Amniotic stem cell (primary cell): ENCODE measurements at places on chromosomes 2 and 18.
A peak's percentile ranks its signal among the peaks of the same experiment; 100 is the strongest.

DNA sequence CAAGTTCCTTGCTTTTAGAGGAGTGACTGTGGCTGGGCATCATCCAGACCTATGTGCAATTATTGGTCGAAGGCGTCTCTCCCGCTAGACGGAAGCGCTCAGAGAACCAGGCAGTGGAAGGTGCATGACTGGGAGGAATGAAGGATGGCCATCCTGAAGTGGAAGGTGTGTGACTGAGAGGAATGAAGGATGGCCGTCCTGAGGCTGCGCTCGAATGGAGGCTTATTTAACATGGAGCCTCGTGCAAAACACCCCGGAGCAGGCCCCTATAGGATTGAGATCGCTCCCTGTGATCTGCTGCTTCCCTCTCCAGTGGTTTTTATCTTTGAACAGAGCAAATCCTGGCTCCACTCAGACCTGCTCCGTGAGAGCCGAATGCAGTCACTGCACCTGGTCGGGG, 140.2 kb upstream of the ID2 start:
- DNase-seq, result no peak

GRCh38 chr2:37232131-37232933, 874 bp downstream of the NDUFAF7 start:
- DNase-seq, result peak; percentile 24

GRCh38 chr18:55356815-55357214, 231.2 kb downstream of the TCF4 start:
- no peak for DNase-seq

GRCh38 chr2:164903204-164903603, 52.1 kb downstream of the SLC38A11 start:
- DNase-seq, result no peak

- DNase-seq, result no peak
Observed at GRCh38 chr18:78528411-78529258, 451.0 kb upstream of the SALL3 start.

DNA sequence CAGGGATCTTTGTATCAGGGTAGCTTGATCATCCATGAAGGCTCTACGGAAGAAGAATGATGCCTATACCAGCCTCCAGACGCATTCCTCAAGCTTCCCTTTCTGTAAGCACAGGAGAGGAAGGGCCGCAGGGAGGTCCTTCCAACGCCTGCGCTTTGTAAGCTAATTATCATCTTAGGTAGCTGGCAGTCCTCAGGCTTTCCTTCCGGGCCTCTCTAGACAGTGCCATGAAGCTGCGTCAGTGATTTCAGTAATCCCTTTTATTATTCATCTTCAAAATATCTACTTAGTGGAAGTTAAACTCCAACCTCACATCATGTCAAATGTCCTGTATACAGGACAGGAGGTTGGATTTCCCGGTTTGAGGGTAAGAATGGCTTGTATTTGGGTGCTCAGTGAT, 92.3 kb downstream of the ETAA1 start:
- no peak for DNase-seq

DNA sequence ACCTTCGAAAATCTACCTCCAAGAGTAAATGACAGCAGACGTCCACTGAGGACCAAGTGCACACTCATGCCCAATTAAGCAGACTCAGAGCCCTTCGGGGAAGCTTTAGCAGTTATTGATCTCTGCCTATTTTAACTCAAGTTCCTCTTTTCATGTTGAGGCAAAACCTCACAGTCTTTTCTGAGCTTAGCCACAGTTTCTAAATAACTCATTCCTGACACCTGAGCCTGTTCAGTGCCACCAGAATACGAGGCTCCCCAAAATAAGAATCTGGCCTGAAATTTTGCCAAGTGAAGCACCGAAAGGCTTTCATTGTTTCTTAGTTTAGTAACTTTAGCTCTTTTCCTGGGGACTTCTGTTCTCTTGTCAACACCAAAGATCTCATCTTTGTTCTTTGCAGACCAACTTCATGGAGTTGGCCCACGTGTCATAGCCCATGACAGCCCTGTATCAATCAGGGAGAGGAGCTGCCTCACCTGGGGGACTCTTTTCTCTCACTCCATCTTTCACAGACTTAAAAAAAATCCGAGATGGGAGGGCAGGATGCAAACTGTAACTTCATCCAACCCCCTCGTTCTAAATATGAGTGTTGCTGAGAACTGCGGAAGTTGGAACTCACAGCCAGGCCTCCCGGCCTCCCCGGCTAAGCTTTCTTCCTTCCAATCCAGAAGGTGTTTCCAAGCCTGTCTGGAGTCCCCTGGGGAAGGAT, 22.2 kb downstream of the INPP5D start:
- no peak for DNase-seq

DNA sequence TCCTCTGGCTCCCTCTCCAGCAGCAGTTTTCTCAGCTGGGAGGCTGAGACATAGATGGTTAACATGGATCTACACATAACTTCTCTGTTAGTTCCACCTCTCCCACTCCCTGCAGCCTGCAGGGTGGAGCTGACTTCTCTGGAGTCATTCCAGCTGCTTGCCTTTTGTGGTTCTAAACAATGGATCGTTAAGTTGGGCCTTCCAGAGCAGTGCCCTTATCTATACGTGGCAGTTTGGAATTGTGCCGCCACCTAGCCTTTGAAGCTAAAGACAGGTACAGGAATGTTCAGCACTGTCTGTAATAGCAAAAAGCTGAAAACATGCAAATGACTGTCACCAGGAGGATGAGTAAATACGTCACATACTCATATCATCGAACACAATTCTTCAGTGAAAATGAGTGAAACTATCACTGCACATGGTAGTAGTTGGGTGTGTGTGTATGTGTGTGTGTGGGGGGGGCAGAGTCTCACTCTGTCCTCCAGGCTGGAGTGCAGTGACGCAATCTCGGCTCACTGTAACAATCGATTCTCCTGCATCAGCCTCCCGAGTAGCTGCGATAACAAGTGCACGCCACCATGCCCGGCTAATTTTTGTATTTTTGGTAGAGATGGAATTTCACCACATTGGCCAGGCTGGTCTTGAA, 50.3 kb downstream of the SH2D6 start:
- DNase-seq, result no peak

DNA sequence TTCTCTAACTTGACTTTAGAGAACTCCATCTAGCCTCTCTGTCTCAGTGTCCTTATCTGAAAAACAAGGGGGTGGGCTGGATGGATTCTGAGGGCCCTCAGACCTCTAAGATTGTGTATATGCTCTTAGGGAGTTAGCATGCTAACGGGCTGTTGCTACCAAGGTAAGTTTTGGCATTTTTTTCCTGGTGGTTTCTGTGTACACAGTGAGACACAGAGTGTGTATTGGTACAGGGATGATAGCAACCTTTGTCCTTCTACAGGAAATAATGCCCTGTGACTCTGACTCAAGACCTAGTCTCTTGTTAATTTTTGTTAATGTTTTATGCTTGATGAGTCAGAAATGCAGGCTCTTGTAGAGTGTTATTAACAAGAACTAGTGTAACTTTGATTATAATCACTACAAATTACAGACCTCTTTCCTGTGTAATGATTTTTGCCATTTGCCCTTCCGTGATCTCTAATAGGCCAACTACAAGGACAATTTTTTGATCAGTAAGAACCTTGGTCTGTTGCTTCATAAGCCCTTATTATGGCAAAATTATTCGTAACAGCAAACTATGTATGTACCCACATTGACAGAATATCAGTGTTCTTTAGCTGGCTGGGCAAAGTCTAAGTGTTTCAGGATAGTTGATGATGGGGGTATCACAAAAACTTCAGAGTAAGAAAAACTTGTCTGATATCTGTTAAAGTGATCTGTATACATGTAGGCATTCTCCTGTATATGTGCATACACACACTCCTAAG, 89.7 kb downstream of the SPTBN1 start:
- DNase-seq, result no peak

- no peak for DNase-seq
Observed at GRCh38 chr18:35458271-35458670, 39.5 kb downstream of the INO80C start.

- DNase-seq, result no peak
Observed at GRCh38 chr2:27461118-27461517, 18.9 kb downstream of the KRTCAP3 start.

- no peak for DNase-seq
Observed at GRCh38 chr2:235005603-235006259, 53.9 kb downstream of the SH3BP4 start.

DNA sequence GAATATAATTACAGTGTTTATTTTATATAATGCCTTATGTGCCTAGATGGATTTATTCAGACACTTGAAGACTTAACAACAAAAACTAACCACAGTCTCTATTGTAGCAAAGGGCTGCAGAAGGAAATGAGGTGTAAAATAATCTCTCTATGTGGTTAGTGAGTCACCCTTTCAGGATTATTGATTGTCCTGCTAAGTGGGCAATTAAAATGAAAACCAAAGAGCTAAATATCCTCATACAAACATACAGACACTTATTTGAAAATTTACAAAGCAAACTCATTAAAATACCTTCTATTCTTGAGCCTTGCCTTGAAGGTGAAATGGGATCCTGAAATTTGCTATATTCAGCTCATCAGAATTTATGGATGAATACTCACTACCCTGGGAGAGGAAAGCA, 27.7 kb upstream of the DCC start:
- no peak for DNase-seq

DNA sequence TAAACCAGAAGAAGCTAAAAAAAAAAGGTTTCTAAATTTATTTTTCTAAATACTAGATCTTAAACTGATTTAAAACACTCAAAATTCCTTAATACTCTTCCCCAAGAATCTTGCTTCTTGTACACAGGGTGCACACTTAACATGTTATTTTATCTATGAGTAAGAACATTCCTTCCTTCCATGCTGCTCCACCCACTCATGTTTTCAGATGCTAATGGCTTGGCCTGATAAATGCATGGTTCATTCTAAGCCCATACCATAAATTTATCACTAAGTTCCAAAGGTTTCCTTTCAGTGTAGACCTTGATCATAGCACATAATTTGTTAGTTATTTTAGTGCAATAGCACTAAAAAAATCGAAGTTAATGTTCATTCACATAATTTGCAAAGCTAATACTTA, 8.1 kb downstream of the FBXO48 start:
- no peak for DNase-seq

DNA sequence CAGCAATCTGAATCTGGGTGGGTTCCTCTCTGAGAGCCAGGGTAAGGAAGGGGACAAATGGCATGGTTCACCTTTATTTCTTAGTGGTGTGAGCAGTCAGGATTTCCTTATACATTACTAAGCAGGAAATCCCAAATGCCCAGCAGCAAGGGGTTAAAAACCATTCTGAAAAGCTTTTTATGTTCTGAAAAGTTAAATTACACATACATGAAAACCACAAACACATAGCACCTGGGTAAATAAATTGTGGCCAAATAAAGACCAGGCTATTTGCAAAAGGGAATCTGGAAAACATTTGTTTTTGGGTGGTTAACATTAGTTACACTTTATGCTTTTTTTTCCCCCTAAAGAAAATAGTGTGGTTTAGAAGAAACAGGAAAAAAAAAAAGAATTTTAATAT, 156.1 kb downstream of the AGPS start:
- DNase-seq, result no peak

- no peak for DNase-seq
Observed at GRCh38 chr2:12163866-12164265, 417.4 kb downstream of the LPIN1 start.

GRCh38 chr18:35182151-35182550, 58.7 kb upstream of the ZNF397 start:
- DNase-seq, result no peak

GRCh38 chr2:12270876-12271588, 445.7 kb upstream of the TRIB2 start:
- no peak for DNase-seq

- no peak for DNase-seq
Observed at GRCh38 chr2:192669505-192670091, 474.9 kb upstream of the TMEFF2 start.

- DNase-seq, result no peak
Observed at GRCh38 chr18:26931659-26932058, 66.2 kb upstream of the AQP4 start.

GRCh38 chr18:49467599-49467998, 7.2 kb upstream of the DYM start:
- no peak for DNase-seq

DNA sequence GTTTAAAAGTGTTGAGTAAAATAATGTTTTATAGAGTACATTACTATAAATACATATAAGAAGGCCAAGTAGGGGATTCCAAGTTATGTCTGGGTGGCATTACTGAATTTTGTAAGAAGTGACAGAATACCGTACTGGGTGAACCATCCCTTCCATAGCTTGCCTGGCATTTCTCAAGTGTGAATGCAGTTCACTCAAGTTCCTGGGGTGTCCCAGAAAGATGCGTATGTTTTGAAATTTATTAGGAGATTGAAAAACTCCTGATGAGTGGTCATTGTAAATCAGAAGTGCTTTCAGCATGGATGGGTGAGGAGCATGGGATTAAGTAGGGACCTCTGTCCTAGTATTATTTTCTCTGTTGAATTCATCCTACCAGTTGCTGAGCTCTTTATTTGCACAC, 103.2 kb downstream of the VAPA start:
- DNase-seq, result no peak

- no peak for DNase-seq
Observed at GRCh38 chr2:175576270-175576669, 394.8 kb upstream of the ATP5MC3 start.

DNA sequence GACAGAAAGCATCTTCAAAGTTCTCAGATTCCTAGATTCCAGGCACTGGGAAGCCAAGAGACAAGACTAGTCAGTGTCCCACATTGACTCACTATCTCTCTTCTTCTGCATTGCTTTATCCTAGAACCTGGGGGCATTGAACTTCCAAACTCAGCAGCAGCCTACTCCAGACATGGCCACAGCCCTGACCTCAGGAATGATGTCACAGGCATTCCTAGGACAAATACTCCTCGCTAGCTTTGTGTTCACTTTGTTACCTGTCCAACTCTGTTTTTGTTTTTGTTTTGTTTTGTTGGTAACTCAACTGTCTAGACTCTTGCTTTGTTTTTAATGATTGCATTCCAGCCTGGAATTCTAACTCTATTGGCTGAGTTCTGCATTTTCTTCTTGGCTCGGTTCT, 449.3 kb upstream of the SPHKAP start:
- DNase-seq, result no peak

DNA sequence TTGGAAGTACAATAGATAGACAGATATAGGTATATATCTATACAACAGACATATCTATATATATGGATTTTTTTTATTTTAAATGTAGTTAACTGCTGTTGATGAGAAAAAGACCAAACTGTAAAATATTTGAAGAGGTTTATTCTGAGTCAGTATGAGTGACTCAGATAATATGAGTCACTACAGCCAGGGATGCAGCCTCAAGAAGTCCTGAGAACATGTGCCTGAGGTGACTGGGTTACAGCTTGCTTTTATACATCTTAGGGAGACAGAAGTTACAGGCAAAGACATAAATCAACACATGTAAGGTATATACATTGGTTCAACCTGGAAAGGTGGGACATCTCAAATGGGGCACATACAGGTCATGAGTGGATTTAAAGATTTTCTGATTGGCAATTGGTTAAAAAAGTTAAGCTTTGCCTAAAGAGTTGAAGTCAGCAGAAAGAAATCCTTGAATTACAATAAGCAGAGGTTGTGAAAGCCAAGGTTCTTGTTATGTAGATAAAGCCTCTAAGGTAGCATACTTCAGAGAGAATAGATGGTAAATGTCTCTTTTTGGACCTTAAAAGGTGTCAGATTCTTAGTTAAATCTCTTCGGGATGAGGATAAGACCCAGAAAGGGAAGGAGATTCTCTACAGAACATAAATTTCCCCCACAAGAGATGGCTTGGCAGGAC, 149.9 kb downstream of the RBM43 start:
- DNase-seq, result peak; percentile 61

GRCh38 chr2:13002536-13003331, 286.0 kb downstream of the TRIB2 start:
- no peak for DNase-seq

- DNase-seq, result no peak
Observed at GRCh38 chr2:129934044-129934822, 45.2 kb upstream of the RAB6C start.
